ENCODE measurements at places on chromosomes 4 and X.

DNA sequence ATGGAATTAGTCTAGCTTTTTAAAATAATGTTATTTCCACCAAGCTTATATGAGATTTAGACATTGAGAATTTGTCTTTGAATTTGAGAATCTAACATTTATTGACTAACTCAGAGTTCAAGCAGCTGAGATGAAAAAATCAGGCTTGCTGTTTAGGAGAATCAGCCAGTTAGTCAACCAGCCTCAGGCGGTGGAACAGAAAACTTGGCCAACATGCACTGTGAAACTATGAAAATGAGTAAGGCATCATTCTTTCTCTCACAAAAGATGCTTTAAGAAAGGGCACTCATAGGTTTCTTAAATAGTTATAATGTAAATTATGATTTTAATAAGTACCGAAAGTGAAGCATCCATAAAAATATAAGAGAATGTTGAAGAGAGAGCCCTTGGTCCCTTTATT, 84.2 kb downstream of the NFKB1 start:
- DNase-seq, result no peak

DNA sequence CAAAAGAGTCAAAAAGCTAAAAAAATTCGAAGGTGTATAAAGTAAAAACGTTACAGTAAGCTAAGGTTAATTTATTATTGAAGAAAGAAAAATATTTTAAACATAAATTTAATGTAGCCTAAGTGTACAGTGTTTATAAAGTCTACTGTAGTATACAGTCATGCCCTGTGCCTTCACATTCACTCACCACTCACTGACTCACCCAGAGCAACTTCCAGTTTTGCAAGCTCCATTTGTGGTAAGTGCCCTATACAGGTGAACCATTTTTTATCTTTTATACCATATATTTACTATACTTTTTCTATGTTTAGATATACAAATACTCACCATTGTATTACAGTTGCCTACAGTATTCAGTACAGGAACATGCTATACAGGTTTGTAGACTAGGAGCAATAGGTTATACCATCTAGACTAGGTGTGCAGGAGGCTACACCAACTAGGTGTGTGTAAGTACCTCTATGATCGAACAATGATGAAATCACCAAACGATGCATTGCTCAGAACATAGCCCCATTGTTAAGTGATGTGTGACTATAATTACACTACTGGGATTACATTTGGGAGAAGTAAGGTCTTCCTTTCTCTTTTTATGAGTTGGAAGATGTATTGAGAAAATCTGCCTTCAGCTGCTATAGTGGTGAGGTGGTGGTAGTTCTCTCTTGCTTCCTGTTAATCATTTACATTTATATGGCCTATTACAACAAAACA, 27.2 kb downstream of the TMSB4X start:
- DNase-seq, result no peak

DNA sequence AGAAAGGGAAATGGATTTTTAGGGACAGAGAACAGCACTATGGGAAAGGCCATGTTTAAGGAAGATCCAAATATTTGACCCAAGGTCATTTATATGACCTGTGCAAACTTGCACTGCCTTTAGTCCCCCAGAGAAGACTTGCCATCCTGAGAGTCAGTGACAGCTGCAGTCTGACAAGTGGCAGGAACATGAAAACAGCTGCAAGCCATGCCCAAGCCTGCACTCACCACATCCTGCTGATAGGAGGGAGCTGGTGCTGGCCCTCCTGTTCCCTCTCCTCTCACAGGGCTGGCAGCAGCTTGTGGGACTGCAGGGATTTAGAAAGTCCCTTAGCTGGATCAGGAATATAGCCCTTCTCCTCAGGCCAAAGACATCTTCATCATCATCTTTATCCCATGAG, 187.7 kb downstream of the RAP1GDS1 start:
- no peak for DNase-seq

GRCh38 chr4:184421533-184422155, 52.7 kb downstream of the IRF2 start:
- no peak for DNase-seq

DNA sequence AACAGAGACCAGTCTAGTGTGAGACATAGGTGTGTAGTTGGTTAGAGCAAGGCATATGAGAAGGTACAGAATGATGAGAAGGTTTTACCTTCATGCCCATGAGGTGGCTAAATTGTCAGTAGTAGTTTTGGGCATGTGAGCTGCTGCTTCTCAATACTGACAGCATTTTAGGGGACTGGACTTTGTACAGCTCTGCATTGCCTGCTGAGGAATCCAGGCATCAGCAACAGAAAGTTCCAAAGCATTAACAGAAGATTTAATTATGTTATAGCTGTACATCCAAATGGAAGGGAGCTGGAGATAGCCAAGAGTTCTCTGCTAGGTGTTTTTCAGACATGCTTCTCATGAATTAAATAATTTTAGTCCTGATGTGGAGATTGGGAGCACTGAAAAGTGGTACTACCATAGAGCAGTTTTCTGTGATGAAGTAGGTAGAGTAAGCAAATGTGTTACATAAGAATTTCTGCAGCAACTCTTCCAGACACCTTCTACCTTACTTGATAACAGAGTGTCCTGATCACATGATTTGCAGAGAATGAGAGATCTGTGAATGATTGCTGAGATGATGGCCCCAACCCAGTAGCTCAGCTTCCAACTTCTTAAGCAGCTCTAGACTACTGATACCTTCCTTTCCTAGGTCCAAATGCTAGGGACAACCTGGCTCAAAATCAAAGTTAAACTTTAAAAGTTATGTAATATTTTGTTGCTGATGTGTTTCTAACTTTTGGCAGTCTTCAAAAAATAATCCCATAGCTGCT, 30.4 kb downstream of the FNIP2 start:
- DNase-seq, result no peak

GRCh38 chr4:61198686-61199085, 1.4 kb upstream of the ADGRL3 start:
- DNase-seq, result no peak

DNA sequence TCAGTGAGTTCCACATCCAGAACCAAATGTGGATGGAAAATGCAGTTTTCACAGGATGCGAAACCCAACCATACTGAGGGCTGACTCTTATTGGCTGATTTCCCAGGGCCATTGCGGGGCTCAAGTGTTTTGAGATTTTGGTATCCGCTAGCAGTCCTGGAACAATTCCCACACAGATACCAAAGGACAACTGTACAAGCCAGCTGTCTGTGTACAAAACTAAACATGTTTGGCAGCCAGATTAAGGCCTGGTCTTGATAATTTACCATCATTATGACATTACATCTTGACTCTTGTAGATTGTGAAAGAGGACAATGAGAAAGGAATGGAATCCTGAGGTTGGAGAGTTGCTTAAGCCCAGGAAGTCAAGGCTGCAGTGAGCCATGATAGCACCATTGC, 121.9 kb downstream of the DKK2 start:
- DNase-seq, result no peak

- no peak for DNase-seq
Observed at GRCh38 chr4:148364525-148364924, 77.7 kb downstream of the NR3C2 start.

DNA sequence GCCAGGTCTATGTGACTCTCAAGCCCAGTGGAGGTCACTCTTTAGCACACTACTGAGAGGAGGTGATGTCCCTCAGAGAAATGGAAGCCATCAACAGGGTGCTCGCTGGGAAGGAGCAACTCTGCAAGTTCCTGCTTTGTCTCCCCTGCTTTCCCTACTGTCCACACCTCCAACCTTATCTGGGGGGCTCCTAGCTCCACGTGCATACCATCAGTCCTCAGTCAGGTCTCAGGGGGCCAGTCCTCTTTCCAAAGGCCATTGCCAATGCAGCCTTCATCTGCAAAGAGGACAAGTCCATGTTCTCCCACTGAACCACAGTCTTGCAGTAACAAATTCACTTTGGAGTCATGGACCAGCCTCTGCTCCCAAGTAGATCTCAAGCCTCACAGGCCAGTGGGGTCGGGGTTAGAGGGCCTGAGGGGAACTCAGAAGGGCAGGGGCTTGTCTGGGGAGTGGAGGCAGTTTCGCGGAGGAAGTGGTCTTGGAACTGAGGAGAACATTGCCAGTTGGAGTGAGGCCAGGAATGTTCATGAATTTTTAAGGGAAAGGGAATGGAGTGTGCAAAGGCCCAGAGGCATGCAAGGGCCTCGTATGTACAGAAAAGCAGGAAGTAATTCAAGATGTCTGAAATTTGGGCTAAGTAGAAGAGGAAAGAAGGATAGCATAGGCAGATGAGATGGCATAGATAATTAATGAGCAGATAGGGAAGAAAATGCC, 8.9 kb downstream of the RTL5 start:
- DNase-seq, result no peak

DNA sequence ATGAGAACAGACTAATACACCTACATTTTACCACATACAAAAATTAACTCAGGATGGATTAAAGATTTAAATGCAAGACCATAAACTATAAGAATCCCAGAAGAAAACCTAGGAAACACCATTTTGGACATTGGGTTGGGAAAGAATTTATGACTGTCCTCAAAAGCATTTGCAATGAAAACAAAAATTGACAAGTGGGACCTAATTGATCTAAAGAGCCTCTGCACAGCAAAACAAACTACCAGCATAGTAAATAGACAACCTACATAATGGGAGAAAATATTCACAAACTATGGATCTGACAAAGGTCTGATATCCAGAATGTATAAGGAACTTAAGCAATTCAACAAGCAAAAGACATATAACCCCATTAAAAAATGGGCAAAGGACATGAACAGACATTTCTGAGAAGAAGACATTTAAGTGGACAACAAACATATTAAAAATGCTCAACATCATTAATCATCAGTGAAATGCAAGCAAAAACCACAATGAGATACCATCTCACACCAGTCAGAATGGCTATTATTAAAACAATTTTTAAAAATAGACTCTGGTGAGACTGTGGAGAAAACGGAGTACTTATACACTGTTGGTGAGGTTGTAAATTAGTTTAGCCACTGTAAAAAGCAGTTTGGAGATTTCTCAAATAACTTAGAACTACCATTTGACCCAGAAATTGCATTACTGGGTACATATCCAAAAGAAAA, 221.7 kb upstream of the DIPK2B start:
- no peak for DNase-seq
